NCI-H2081 (cell line): ENCODE measurements at places on chromosomes 3 and 15.
A peak's percentile ranks its signal among the peaks of the same experiment; 100 is the strongest.

DNA sequence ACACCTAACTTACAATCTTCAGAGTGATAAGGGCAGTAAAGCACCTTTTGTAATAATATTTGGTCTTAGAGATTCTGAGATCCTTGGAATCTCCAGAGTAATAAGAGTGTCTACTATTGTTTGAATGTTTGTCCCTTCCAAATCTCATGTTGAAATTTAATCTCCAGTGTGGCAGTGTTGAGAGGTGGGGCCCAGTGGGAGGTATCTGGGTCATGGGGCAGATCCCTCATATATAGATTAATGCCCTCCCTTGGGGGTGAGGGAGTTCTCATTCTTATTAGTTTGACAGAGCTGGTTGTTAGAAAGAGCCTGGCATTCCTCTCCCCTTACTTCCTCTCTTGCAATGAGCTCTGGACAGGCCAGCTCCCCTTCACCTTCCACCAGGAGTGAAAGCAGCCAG lies 16.0 kb downstream of the DZIP1L start:
- DNase-seq: no peak

GRCh38 chr15:85598219-85598618 lies 196.5 kb downstream of the KLHL25 start:
- DNase-seq: no peak

DNA sequence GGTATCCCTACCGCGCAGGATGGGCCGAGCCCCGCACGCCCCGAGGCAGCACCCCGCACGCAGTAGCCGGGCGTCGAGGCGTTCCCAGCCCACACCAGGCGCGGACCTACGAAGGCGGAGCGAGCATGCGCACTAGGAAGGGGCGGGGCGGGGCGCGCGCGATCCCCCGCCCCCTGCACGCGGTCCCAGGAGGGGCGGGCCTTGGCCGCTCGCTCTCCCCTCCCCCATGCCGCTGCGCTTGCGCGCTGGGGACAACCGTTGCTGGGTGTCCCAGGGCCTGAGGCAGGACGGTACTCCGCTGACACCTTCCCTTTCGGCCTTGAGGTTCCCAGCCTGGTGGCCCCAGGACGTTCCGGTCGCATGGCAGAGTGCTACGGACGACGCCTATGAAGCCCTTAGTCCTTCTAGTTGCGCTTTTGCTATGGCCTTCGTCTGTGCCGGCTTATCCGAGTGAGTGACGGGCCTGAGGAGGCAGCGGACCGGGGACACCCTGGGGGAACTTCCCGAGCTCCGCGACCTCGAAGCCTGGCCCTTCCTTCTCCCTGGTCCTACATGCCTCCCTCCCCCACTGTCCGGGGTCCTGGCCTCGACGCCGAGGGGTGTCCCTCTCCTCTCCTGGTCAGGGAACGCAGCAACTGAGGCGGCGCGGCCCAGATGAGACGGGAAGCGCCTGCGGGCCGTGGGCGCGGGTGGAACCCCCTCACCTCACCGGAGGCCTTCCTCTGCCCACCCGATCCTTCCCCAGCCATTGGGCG lies at the start of gene SPESP1:
SPESP1 (plus strand) TSS at position 258 of the 755 bp plus-strand sequence; CDS start at position 387, 129 bp downstream.
- DNase-seq: no peak

- no peak for DNase-seq
Observed at GRCh38 chr3:133455960-133456359, 56.1 kb downstream of the BFSP2 start.

DNA sequence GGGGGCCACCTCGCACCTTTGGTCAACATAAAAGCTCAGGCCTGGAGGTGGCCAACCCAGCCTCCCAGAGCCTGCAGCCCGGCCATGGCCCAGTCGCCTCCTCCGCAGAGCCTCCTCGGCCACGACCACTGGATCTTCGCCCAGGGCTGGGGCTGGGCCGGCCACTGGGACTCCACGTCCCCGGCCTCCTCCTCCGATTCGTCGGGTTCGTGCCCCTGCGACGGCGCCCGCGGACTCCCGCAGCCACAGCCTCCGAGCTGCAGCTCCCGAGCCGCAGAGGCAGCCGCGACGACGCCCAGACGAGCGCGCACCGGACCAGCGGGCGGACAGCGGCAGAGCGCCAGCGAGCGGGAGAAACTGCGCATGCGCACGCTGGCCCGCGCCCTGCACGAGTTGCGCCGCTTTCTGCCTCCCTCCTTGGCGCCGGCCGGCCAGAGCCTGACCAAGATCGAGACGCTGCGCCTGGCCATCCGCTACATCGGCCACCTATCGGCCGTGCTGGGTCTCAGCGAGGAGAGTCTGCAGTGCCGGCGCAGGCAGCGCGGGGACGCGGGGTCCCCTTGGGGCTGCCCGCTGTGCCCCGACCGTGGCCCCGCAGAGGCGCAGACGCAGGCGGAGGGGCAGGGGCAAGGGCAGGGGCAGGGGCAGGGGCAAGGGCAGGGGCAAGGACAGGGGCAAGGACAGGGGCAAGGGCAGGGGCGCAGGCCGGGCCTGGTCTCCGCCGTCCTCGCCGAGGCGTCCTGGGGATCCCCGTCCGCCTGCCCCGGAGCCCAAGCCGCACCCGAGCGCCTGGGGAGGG lies at the start of gene MESP2:
MESP2 (plus strand) TSS at position 59 of the 799 bp plus-strand sequence; CDS start at position 85, 26 bp downstream.
- peak; percentile 63 for DNase-seq

DNA sequence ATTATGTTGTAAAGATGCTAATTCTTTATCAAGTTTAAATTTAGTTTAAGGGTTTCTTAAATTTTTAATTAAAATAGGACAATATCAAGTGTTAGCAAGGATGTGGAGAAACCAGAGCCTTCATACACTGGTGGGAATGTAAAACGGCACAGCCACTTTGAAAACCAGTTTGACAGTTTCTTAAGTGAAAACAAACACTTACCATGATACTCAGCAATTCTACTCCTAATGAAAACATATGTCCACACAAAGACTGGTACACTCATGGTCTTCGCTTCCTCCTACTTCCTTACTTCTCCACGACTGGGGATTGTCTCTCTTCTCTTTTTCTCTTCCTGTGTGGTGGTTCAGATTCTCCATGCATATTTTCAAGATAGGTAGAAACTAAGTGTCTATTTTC lies 9.2 kb downstream of the SKIC8 start:
- DNase-seq: no peak

GRCh38 chr3:114624571-114625181 lies 330.8 kb downstream of the TIGIT start:
- no peak for DNase-seq

DNA sequence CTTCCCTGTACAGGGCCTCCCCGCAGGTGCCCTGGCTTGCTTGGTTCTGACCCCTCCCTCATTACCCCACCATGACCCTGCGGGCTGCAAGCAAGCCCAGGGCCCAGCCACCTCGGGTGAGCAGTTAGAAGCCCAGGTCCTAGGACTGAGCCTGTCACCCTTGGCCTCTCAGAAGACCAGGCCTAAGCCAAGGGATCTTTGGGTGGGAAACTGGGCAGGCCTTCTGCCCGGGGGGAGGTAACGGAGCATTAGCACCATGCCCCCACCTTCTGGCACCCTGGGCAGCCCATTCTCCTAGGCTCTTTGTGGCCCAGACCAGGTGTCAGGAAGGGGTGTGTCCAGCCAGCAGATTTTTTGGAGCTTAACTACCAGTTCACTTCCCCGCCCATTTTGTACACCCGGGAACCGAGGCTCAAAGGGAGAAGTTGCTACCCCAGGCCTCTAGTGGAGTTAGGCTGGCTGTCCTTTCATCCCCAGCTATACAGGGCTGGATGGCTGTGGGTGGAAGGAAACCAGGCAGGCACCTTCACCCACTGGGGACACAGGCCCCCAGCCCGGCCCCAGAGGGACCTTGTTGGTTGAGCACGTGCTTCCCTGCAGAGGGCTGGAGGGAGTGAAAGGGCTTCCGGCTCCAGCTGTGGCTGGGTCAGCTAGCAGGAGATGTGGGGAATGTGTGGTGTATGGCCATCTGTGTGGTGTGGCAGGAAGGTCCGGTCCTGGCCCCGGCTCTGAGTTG lies 1.4 kb downstream of the CSK start:
- peak; percentile 59 for DNase-seq

DNA sequence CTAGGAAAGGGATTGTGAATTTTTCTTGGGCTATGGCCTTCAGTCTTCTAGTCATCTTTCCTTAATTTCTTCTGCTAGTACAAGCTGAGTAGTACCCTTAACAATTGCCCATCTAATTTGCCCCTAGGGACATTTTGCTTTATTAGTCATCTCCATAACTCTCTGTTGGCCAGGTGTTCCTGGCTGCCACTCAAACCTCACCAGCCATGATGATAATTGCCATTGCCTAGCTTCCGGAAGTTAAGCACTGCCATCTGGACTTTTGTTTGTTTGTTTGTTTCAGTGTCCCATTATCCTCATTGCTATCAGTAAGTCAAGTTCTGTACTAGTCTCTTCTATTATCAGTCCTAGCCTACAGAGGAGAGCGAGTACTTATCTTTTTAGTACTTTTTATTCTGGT lies 36.6 kb upstream of the UBL7 start:
- DNase-seq: peak; percentile 86

DNA sequence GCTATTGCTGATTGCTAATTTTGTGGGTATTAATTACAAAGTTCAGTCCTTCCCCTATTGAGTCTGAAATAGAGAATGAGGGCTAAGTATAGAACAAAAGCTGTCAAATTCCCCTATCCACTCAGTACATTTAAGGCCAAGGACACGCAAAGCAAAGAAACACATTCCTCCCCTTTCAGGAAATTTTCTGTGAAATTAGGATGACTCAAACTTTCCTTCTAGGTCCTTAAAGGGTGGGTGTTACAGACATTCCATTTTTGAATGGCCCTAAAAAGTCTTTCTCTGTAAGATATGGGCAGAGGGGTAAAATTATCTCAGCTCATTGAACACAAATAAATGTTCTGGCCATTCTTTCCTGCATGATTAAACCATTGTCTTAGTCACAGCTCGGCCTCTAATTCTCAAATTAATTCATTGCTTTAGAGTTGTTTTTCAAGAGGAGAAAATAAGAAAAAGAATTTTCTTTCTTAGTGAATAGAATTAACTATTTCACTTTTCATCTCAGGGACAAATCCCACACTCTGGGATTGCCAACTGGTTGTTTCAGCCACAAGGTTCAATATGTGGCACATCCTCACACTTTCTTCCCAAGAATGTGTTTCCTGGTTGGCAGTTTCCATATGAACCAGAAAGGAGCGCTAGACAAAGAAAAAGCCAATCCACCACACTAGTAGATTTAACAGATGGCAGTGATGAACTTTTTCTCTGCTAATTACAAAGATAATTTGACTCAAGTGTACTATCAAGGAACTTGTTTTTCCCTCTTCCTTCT lies 424.1 kb downstream of the ZNF385D start:
- DNase-seq: no peak

DNA sequence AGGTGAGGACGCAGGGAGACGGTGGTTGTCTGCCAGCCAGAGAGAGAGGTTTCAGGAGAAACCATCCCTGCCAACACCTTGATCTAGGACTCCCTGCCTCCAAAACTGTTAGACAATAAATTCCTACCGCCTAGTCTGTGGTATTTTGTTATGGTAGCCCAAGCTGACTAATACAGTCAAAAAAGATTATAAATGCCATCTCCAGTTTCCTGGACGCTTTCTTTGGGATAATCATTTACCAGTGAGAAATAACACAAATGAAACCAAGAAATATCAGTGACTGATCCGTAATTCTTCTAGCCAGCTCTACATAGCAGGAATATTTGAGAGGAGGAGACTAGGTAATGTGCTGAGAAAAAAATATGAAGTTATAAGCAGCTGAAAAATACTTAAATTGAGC lies 707.8 kb upstream of the LMCD1 start:
- no peak for DNase-seq

DNA sequence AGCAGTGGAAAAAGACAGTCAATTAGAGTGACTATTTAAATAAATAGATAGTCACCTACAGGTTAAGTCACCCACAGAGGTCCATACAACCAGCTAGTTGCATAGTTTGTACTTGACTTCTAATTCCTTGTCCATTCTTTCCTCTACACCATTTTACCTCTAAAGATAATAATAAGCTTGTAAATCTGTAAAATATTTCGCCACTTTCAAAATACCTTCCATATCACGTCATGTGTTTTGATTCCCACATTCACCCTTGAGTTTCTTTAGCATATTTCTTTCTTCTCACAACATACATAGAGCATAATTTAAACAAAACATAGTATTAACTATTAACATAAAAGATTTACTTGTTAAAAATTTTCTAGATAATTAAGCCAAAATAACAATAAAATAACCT lies 689.6 kb downstream of the MECOM start:
- DNase-seq: no peak

DNA sequence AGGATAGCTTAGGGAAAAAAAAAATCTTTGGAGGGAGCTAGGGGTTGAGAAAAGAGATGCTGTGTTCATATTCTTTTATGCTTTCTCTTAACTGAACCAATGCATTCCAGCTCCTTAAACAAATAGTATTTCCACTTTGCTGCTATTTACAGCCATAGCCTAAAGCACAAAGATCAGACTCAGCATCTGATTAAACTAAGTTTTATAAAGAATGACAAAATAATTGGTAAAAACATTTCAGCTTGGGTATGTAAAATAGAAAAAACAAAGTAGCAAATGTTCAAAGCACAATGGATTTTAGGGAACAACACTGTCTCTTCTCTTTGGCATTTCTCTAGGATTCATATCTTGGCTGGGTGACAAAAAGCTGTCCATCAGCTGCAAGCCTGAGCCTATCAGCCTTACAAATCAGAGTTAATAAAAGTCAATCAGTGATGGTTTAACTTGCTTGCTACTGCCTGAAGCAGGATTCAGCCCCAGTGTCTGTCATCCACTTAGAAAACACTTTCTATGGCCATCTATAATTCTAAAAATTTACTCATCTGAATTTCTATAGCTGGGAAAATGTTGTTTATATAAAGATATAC lies 232.1 kb upstream of the CDIN1 start:
- no peak for DNase-seq

DNA sequence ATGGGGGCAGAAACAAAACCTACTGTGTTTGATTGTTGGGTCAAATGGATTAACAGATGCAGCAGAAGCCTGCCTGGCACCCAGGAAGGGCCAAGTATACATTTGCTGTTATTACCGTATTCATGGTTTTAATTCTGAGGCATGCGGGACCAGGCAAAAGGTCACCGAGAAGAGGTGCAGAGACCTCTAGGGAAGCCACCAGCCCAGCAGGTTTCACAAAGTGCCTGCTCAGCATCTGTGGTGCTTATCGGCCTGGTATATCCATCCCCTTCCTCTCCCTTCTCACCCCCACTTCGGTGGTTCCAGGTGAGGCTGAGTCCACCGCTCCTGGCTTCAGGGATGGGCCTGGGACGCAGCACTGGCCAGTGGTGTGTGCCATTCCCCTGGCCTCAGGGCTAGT lies 13.1 kb downstream of the TPRA1 start:
- no peak for DNase-seq

GRCh38 chr15:65062726-65063125 lies 5.1 kb downstream of the RASL12 start:
- DNase-seq: no peak

DNA sequence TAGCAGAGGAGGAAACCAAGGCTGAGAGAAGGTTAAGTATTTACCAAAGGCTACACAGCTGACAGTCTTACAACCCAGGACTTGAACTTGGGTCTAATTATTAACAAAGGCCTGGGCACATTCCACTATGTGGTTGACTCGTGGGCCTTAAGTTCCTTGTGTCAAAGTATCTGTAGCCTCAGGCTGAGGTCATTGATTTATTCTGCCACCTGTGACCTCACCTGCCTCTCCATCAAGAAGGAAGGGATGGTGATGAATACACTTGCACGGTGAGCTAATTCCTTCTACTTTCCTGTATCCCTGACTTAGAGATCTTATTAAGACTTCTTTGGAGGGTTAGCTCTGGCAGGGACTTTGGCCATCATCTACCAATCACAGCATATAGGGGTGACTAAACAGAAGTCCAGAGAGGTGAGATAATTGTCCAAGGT lies 19.9 kb upstream of the LRRC58 start:
- no peak for DNase-seq

GRCh38 chr15:80578871-80579270 lies 116.2 kb upstream of the ABHD17C start:
- no peak for DNase-seq
